ENCODE measurements at places on chromosomes 4 and X. TPM values are rescaled to one million over a fixed set of nuclear protein-coding genes. Genes with fewer than 3 reads are reported as not detected.

Gene DNAAF6
- not detected for total RNA-seq

Gene MAGEE2
- not detected for total RNA-seq

Gene CNGA1
- 0.64 TPM for total RNA-seq

Gene ZNF157
- total RNA-seq = 0.78 TPM

Gene SUV39H1
- 32.8 TPM for total RNA-seq

Gene CXorf49
- not detected for total RNA-seq

Gene EPGN
- not detected for total RNA-seq

DNA sequence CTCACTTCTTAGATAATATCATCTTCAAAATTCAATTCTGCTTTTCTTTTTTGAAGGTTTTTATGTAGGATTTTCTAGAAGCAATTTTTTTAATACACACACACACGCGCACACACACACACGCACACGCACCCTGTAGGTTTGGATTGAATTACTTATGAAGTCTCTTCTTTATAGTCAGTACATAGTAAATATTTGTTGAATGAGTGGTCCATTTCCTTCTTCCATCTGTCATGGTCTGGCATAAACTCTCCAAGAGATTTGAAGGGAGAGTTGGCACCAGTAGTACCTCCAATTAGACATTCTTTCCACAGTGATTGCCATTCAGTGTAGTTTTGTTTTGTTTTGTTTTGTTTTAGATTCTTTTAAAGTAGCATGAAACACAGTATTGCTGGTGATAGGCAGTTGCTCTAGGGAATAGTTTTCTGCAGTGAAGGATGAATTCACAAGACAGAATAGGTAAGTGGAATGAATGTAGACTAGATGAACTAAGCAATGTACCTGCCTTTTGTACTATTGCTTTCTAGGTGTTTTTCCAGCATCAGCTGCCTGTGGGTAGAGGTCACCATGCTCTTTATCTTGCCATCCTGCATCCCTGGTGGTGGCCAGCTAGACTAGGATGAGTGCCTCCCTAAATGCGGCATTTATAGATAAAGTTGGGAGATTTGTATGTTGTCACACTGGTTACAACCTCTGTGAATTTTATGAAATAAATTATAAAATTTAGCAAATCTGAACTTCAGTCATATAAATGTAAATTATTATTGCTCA is 20.5 kb downstream of the PDLIM5 start:
- H3K4me1 ChIP-seq = no peaks in the 10 kb centered on the region
- H3K4me3 ChIP-seq = no peak overlapping the region
- peaks cover 15% of the 10 kb centered on the region for H3K36me3 ChIP-seq
- no peak for DNase-seq
- H3K27ac ChIP-seq = no peak overlapping the region
- H3K27me3 ChIP-seq = no peaks in the 10 kb centered on the region

- H3K36me3 ChIP-seq = peaks cover 24% of the 10 kb centered on the region
- H3K4me3 ChIP-seq = peak overlapping the region; percentile 3
- H3K4me1 ChIP-seq = peaks cover 63% of the 10 kb centered on the region
- H3K27ac ChIP-seq = peak overlapping the region; percentile 85
- DNase-seq = no peak
Measured at GRCh38 chr4:152458801-152459302, 77.0 kb downstream of the FBXW7 start.

GRCh38 chr4:5018096-5018495 is 1.2 kb downstream of the CYTL1 start:
- no peak overlapping the region for H3K4me3 ChIP-seq
- peaks cover 28% of the 10 kb centered on the region for H3K27me3 ChIP-seq
- H3K27ac ChIP-seq = no peak overlapping the region
- H3K36me3 ChIP-seq = no peaks in the 10 kb centered on the region
- no peak for DNase-seq
- peaks cover 1% of the 10 kb centered on the region for H3K4me1 ChIP-seq

- H3K4me3 ChIP-seq = no peak overlapping the region
- H3K27ac ChIP-seq = no peak overlapping the region
- no peak for DNase-seq
- H3K36me3 ChIP-seq = no peaks in the 10 kb centered on the region
- no peaks in the 10 kb centered on the region for H3K4me1 ChIP-seq
- peaks cover 46% of the 10 kb centered on the region for H3K27me3 ChIP-seq
Measured at GRCh38 chrX:114581528-114582263, 2.2 kb upstream of the HTR2C start.

GRCh38 chr4:56080384-56080783 is 131.6 kb downstream of the CEP135 start:
- no peaks in the 10 kb centered on the region for H3K36me3 ChIP-seq
- no peaks in the 10 kb centered on the region for H3K4me1 ChIP-seq
- DNase-seq = no peak

DNA sequence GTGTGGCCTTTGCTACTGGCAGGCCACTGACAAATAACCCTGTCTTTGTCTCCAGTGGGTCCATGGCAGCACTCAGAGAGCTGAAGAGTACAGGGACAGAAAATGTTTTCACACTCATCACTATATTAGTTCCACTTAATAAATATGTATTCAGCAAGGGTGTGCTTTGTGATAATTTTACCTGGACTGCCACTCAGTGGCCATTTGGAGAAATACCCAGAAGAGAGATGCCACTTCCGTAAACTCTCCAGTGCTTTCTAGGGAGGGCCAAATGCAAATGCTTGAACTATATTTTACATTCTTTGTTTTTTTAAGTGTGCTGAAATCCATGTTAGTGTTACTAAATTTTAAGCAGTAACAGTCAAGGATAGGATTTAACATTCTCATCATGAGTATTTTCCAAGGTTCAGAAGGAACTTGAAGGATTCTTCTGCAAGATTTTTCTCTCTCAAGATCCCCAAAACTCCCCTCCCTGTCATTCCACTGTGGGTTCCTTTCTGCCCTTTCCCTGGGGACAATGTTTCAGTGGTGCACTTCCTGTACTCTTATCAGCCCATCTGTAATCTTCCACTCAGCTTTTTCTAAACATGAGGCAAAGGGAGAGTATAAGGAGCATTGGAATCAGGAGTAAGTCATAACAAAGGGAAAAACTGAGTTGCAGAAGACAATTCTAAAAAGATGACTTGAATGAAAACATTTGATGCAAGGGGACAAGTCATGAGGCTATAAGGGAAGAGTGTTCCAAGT is 46.0 kb downstream of the TFDP3 start:
- H3K27ac ChIP-seq = no peak overlapping the region
- no peak overlapping the region for H3K4me3 ChIP-seq
- H3K4me1 ChIP-seq = no peaks in the 10 kb centered on the region
- DNase-seq = no peak
- H3K36me3 ChIP-seq = no peaks in the 10 kb centered on the region
- H3K27me3 ChIP-seq = no peaks in the 10 kb centered on the region

- H3K36me3 ChIP-seq = peaks cover 12% of the 10 kb centered on the region
- H3K4me1 ChIP-seq = peaks cover 6% of the 10 kb centered on the region
Measured at GRCh38 chr4:39369301-39369700, 3.1 kb upstream of the RFC1 start.

DNA sequence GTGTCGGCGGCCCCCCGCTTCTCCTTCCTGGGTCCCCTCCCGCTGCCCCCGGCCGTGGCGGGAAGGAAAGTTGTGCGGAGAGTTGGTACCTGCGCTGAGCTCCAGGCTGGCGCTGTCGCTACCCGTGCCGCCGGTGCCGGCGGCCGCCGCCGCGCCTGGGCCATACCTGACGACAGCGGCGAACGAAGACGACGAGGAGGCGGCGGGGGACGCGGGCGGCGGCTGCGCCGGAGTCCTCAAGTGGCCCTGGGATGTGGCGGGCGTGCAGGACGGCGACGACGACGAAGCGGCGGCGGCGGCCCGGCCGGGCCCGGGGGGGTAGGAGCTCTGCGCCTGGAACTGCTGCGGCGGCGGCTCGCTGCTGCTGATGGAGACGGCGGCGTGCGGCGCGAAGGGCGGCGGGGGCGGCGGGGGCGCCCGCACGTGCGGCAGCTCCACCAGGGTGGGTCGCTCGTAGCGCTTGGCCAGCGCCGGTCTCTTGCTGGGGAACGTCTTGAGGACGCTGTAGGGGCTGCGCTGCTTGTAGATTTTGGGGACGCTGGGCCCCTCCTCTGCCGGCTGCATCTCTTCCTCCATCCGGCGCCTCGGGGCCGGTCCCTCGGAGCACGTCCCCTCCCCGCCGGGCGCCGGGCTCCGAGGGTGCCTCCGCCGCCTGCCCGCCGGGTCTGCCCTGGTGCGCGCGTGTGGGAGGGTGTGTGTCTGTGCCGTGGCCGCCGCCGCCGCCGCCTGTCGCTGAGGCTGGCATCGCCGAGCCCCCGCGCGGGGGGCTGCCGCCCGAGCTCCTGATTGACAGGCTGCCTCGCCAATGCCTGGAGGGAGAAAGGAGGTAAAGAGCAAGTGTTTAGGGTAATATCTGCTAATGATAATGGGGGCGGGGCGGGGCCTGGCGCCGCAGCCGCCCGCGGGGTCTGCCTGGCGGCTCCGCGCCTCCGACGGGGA is 618 bp downstream of the BEND4 start:
- H3K27me3 ChIP-seq = peaks cover 70% of the 10 kb centered on the region
- peaks cover 15% of the 10 kb centered on the region for H3K4me1 ChIP-seq
- H3K27ac ChIP-seq = no peak overlapping the region

DNA sequence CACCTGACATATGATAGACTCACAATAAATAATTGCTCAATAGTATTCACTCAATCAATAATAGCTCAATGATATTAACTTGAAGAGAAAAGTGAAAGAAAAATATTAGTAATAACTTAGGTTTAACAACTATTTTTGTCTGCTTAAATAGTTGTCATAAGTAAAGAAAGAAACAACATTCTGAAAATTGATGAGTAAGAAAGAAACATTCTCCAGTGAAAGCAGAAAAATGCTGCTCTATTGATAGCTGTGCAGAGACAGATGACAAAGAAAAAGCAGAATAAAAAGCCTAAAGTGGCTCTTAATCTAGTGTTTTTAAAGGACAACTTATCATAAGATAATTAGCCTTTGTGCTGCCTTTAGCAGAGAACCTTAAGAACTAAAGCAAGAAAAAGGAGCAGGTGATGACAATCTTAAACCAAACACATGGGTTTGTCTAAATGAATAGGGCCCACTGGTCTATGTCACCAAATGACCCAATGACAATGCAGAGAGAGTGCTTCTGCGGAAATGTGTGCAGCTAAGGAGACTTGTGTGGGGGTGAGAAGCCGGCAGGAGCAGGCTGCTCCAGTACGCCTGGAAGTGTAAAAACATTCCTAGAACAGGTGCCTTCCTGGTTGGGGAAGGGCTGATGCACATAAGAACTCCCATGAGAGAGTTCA is 13.2 kb downstream of the HS3ST1 start:
- no peak overlapping the region for H3K27ac ChIP-seq
- no peak for DNase-seq
- no peak overlapping the region for H3K4me3 ChIP-seq

DNA sequence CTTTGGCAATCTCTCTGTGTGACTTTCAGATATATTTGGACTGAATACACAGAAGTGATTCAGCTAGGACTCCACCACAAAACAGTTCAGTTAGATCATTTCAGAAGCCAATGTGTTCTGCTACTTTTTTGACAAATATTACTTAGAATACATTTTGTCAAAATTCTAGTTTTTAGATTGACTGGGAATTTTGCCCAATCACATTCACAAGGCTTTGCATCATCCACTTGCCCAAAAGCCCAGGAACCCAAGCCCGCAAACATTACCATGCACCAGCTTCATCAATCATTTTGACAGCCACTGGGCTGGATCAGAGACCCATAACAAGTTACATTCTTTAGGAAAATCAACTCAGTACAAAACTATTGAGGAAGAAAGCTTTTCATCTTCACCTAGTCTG is 256.6 kb upstream of the NDST3 start:
- H3K4me1 ChIP-seq = no peaks in the 10 kb centered on the region
- H3K4me3 ChIP-seq = no peak overlapping the region
- DNase-seq = no peak
- no peaks in the 10 kb centered on the region for H3K36me3 ChIP-seq

DNA sequence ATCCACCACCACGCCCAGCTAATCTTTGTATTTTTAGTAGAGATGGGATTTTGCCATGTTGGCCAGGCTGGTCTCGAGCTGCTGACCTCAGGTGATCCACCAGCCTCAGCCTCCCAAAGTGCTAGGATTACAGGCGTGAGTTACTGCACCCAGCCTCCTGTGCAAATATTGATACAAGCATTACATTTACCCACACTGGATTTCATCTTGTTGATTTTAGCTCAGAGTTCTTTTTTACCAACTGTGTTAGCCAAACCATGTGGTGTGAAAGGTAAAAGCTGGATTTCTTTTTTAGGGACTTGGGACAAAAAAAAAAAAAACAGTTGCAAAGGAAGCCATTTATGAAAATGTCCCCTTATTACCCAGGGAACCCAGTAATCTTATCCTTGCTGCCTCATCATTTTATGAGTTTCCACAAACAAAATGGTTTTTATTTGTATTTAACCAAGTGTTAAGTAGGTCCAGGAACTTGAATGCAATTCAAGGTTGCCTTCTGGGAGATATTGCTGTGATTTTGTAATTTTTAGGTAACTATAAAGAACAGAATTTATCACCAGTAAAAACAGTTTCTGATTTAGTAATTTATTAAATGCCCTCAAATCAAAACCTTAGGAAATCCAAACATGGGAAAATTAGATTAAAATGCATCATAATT is 202.5 kb downstream of the PALLD start:
- no peak overlapping the region for H3K27ac ChIP-seq
- no peak for DNase-seq
- H3K27me3 ChIP-seq = no peaks in the 10 kb centered on the region
- no peaks in the 10 kb centered on the region for H3K36me3 ChIP-seq

DNA sequence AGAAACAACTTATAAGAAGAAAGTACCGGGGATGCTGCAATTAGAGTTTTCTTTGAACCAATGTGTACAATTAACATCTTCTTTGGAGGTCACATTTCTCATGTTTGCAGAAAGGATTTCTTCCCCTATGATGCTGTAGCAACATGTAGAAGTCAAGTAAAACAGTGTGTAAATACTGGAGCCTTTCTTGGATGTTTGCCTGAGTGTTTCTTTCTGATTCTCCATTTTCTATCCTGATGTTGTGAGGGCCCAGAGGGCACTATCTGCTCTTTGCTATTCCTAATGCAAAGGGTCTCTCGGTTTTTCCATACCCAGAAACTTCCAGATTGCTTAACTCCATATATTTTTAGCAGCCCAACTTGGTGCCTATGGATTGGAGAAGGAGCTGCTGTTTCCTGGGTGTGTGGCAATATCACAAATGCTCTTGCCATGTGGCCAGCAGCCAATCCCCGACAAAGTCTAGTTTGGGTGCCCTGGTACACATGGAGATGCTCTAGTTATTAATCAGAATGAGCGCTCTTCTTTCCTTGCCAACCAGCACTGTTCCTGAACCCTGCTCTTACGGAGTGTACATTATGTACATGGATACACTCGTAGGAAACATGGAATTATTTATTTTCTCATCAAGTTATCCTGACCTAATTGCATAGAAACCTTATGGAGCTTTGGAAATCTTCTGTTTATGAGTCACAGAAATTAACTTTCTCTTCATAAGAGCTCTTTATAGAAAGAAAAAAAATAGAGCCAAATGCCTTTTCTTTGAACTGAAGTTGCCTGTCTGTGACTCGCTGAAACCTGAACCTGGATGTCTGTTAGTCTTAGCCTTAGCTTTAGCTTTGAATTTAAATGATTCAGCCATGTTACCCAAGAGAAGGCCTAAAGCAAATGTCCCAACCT is 67.0 kb upstream of the GPC4 start:
- no peak overlapping the region for H3K27ac ChIP-seq
- H3K36me3 ChIP-seq = no peaks in the 10 kb centered on the region
- no peak overlapping the region for H3K4me3 ChIP-seq
- no peaks in the 10 kb centered on the region for H3K27me3 ChIP-seq
- no peak for DNase-seq
- H3K4me1 ChIP-seq = no peaks in the 10 kb centered on the region

GRCh38 chr4:62399242-62399641 is 1199.1 kb downstream of the ADGRL3 start:
- no peaks in the 10 kb centered on the region for H3K4me1 ChIP-seq
- no peak overlapping the region for H3K4me3 ChIP-seq
- DNase-seq = no peak
- H3K36me3 ChIP-seq = no peaks in the 10 kb centered on the region
- H3K27ac ChIP-seq = no peak overlapping the region

All from activated naive CD8-positive, alpha-beta T cell treated with anti-CD3 and anti-CD28 coated beads for 36 hours (primary cell).